ENCODE measurements at places on chromosomes 1 and 21.

- no peak for DNase-seq
These were observed 66.4 kb upstream of the SOD1 start for GRCh38 chr21:31592963-31593560.

- no peak for DNase-seq
These were observed 4.3 kb downstream of the PAQR7 start for GRCh38 chr1:25871086-25871703.

DNA sequence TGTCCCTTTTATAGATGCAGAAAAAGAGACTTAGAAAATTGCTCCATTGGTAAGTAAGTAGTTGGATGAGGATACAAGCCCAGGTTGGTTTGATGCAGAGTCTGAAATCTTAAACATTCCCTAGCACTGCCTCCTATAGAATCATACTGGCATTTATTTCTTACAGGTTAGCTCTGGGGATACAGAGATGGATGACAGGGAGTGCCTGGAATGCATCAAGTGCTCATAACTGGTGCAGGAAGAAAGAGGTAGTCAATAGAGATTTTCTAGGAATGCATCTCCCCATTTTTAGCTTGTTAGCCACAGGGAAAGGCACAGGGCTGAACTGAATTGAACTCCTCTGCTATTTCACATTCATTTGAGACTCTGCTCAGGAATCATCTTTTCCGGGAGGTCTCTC, 269.0 kb upstream of the USP24 start:
- DNase-seq: no peak

DNA sequence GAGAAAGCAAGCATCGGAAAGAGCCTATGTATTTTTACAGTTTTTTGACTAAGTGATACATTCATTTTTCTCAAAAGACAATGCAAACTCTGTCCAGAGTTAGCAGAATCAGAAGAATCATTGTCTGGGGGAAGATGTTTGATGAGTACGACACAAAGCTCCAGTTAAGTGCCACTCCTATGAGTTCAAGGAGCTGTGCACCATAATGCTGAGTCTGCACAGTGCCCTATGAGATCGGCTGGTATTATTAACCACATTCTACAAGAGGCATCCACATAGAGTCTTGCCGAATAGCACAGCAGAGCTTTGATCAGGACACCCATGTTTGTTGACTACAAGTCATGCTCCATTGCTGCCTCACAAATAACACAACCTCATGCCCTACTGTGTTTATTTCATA, 54.9 kb upstream of the RAP1GAP start:
- DNase-seq: no peak

GRCh38 chr1:59052166-59052590, 244.7 kb upstream of the FGGY start:
- no peak for DNase-seq

DNA sequence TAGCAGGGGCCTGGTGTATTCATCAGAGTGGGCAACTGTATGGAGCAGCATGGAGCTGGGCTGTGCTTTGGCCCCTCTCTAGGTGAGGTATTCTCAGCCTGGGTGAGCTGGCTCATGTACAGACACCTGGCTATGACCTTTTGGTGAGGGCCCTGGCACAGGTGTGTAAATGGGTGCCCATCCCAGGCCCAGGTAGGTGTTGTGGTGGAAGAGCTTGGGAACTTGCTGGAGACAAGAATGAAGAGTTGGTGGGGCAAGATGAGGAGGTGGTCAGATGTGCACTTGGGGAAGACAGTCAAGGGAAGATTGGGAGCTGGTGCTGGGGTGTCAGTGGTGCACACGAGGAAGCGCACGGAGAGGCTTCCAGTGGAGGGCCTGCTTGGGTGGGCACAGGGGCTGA, 95.5 kb downstream of the TRIM11 start:
- DNase-seq: no peak

DNA sequence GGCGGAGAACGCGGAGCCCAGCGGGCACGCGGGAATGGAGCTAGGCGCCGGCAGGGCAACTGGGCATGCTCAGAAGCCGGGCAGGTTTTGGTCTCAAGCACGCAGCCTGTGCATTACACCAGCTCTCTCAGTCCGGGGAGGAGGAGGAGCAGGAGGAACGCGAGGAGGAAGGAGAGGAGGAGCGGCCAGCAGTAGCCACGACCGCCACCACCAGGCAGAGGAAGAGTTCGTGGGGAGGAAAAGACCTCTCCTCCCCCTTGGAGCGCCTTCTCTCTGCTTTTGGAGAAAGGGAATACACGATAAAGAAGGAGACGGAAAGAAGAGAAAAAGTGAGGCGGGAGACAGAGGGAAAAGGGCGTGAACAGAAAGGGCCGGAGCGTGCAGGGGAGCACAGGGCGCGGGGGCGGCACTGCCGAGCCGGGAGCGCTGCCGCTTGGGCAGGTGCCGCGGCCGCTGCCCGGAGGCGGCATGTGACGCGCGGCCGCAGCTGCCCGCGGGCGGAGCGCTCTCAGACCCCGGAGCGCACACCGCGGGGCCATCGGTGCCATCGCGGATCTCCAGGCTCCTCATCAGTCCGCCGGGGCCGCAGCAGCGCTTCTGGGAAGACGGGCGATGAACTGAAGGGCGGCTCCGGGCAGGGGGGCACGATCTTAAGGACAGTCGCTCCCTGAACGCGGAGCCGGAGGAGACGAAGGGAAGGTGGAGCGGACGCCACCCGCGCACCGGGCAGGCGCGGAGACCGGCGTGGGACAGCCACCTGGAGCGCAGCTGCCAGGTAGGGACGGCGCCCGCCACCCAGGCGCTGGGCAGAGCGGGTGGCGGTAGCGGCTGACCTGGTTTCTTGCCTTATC, at the start of gene CHRM3:
Gene CHRM3 (plus strand): TSS at position 116 of the 851 bp plus-strand sequence. CDS start 520,884 bp downstream, outside the sequence.
- no peak for DNase-seq

DNA sequence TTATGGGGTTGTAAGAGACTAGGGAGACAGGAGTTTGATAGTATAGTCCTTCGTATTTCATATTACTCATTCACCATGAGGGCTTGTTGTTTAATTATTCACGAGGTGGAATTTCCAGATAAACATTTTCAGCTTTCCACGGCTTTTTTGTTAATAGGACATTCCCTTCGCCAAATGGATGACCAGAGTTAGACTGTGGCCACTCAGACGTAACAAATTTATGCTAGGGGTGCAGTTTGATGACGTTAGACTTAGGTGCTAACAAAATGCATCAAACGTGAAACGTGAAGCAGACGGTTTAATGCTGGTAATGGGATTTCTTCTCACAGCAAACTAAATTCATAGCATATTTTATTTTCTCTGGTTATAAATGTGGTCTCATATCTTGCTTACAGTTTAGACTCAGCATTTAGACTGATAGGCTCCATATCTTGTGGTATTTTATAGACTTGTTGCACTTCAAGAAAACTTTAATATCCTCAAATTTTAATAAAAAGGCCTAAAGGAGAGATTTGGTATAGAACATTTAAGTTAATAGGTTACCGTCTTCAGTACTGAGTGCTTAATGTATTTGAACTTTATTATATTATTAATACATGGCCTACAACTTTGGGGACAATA, 2.3 kb downstream of the DHX9 start:
- no peak for DNase-seq

DNA sequence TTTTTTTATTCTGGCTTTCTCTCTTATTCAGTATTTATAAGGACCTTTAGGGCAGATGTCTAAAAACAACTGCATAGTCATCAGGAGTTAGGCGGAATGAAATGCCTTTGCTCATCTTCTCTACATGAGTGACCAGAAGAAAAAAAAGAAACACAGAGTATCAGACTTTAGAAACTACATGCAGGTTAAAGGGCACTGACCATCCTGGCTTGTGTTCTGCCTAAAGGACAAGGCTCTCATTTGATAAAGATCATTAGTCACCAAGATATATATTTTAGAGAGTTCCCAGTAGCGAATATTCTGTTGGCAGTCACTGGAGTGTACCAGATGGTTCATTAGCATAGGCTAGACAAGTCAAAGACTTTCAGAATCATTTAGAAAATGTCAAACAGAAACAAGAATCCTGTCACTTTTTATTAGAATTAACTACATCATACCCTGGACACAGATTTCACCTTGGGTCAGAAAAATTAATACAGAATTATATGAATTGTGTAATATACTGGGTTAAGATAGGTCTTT, 145.6 kb downstream of the NR5A2 start:
- DNase-seq: no peak

DNA sequence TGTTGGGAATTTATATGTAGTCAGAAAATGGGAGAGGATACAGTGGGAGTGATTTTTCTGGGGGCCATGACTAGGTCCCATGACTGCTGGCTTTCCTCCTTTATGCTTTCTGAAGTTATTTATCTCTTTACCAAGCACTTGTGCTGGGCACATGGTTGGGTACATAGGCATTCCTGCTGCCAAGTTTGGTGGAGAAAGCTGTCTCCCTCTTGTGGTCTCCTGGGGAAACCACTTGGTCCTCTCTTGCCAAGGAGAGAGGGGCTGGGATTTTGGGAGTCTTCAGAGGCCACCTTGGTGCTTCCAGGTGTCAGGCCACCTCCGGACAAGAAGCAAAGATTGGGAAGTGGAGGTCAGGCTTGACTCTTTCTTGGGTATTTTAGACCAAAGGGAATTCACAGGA, 120.2 kb upstream of the KCNE2 start:
- DNase-seq: no peak

- DNase-seq: no peak
These were observed 636.3 kb downstream of the LTN1 start for GRCh38 chr21:28356422-28356821.

DNA sequence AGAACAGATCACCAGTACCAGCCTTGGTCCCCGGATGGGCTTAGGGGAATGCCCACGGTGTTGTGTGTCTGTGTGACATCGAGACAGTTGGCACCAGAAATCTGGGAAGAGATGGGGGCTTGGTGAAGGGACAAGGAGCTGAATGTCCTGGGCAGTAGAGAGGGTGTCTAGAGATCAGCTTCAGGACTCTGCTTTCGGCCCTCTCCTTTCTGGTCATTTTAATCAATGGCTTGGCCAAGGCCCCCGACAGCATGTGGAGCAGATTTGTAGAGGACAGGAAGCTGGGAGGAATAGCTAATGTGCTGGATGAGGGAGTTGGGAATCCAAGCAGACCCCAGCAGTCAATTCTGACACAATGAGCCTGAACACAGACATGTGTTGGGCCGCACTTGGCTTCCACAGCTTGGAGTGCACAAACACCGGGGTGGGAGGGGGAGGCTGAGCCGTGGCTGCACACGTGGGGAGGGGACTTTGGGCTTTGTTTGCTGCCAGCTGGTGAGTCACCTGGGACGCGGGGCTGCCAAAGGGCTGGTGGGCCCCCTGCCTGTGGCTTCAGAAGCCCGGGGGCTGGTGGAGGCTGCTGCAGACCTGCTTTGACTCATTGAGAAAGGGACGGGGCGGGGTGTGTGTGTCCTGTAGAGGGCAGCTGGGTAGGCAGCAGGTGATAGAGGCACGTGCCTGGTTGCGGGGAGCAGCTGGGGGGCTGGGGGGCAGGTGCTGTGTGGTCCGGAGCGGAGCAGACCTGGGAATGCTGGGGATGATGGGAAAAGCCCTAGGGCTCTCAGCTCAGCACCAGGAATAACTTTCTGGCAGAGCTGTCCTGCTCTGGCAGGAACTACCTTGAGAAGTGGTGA, 20.9 kb downstream of the SLC1A7 start:
- no peak for DNase-seq

GRCh38 chr1:214280386-214281020, 456 bp upstream of the SMYD2 start:
- DNase-seq: no peak

- no peak for DNase-seq
These were observed 59.3 kb upstream of the ID3 start for GRCh38 chr1:23618586-23619083.

- DNase-seq: no peak
These were observed 7.1 kb downstream of the HPCA start for GRCh38 chr1:32893198-32894018.

GRCh38 chr1:27650539-27651175, 15.7 kb upstream of the FGR start:
- no peak for DNase-seq

DNA sequence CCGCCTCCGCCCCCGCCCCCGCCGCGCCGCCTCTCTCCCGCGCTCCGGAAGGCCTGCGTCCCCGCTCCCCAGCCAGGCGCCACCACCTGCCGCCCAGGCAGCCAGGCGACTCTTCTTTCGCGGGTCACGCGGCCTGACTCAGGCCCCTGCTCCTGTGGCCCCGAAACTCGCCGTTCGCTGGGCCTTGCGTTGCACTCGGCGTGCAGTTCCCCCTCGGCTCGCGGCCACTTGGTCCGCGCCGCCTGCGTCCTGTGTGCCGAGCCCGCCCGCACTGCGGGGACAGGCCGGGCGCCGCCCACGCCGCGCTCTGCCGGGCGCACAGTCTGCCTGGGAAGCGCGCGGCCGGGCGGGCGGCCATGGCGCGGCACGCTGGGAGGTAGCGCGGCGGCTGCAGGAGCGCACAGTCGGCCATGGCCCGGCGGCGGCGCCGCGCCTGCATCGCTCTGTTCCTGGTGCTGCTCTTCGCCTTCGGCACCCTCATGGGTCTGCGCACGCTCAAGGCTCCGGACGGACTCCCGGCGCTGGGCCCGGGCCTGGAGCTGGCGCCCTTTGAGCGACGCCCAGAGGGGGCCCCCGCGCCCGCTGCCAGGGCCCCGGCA, at the start of gene MANEAL:
Gene MANEAL (plus strand): TSS at position 75 of the 599 bp plus-strand sequence. CDS start 336 bp downstream, at position 411.
- DNase-seq: no peak

- no peak for DNase-seq
These were observed 26.5 kb upstream of the LEPR start for GRCh38 chr1:65393928-65394327.

DNA sequence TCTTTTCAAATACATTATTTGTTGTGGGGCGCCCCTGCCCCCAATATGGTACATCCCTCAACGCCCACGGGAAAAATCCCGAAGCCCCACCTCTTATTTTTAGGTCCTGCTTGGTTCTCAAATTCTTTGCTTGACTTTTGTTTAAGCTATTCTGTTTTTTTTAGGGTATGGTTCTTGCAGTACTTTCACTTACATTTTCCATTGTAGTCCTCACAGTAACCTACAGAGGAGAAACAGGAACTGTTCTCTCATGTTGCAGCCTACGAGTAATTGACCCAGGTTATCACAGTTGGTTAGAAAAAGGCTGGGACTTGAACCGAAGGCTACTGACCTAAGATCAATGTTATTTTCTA, 697 bp upstream of the C21orf91 start:
- DNase-seq: no peak

- DNase-seq: no peak
These were observed 113.7 kb downstream of the PTPRU start for GRCh38 chr1:29349871-29350491.

DNA sequence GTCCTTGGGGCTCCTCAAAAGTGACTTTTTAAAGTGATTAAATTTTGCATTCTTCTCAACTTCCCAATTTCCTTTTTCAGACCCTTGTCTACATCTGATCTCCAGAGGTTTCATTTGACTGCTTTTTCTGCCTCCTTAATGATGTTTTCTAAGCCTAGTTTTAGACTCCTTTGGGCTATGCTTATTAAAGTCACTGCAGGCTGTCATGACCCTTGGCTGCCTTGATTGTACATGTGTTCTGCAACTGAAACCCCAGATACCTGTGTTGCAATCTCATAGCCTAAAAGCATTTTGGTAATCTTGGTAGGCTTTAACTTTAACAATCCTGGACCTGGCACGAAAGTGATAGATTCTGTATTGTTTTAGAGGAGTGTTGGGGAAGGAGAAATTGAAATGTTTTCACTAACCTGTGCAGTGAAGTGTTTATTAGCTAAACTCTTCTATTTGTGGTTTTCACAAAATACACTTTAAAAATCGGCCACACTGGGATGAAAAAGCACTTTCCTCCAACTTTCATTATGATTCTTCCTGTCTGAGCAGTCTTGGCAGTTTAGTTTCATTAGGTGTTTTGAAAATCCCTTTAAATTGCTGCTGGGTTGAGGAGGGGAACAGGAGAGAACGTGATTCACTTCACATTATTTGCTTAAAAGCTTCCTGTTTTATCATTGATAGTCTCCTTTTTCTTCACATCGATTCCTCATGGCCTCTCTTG, 4.9 kb downstream of the MACO1 start:
- DNase-seq: no peak
